Stimulated activated CD4-positive, alpha-beta T cell treated with anti-CD3 and anti-CD28 coated beads, TNF-alpha, amount 100 ng/mL, for 24 hours (primary cell): ENCODE measurements at places on chromosomes 6 and 20.
A peak's percentile ranks its signal among the peaks of the same experiment; 100 is the strongest.

GRCh38 chr20:23118144-23118543 is 32.0 kb upstream of the CD93 start:
- DNase-seq, result no peak

- DNase-seq, result no peak
These were observed 200.0 kb downstream of the KHDRBS2 start for GRCh38 chr6:62086047-62086446.

GRCh38 chr20:14687313-14687712 is 349.9 kb upstream of the FLRT3 start:
- DNase-seq, result no peak

- DNase-seq, result no peak
These were observed 118.5 kb downstream of the GFRAL start for GRCh38 chr6:55445648-55446204.

- no peak for DNase-seq
These were observed 613.1 kb downstream of the PKHD1 start for GRCh38 chr6:51474022-51474975.

GRCh38 chr6:63636518-63637021 is 968 bp downstream of the PHF3 start:
- peak; percentile 35 for DNase-seq

GRCh38 chr6:126064257-126064747 is 78.0 kb downstream of the TRMT11 start:
- no peak for DNase-seq

- DNase-seq, result no peak
These were observed 146.1 kb upstream of the C6orf118 start for GRCh38 chr6:165455488-165455887.

DNA sequence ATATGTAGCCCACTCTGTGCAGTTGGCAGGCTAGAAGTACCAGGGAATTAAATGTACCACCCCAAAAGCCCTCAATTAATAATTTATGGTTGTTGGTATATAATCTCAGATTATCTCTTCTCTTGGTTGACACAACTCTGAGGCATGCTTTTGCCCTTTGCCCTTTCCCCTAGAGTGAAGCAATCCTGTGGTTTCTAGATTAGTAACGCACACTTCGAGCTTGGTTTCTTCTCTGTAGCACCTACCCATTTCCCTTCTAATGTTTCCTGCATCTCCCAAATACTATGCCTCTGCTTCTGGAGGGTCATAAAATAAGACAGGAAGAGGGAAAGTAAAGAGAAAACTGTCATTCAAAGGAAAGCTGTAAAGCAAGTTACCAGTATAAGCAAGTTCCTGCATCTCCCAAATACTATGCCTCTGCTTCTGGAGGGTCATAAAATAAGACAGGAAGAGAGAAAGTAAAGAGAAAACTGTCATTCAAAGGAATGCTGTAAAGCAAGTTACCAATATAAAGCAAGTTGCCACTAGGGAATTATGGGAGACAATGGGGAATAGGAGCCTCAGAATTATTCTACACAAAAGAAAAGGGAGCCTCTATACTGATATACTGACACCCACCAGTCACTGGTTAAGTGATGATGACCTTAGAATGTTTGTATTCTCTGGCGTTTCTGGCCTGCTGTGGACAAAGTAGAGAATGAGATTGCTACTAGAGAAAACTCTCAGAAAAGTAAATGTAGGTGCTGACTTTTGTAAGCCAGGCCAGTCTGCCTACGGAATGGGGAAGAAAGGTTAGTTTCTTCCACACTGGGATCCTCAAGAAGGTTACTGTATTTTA is 862.6 kb upstream of the MAN1A1 start:
- DNase-seq, result no peak

- DNase-seq, result no peak
These were observed 317.8 kb downstream of the MMUT start for GRCh38 chr6:49145280-49145679.

DNA sequence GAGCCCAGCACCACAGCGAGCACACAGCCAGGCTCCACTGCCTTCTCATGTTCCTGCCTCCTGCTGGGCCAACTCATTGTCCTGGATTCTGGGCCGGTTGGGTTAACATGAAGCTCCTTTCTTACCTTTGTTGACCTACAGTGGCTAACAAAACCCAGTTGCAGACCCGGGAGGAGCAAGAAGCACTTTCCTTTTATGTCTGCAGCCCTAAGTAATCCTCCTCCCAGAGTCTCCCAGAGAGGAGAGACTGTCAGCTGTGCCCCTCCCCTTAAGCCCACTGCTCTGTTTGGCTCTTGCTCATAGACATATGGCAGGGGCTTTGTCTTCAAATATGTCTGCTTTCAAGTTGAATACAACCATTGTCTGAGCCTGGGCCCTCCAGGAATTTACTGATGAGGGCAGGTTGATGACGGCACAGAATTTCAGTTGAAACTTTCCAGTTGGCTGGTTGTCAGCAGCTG is 55.2 kb downstream of the PSMB1 start:
- DNase-seq, result no peak

DNA sequence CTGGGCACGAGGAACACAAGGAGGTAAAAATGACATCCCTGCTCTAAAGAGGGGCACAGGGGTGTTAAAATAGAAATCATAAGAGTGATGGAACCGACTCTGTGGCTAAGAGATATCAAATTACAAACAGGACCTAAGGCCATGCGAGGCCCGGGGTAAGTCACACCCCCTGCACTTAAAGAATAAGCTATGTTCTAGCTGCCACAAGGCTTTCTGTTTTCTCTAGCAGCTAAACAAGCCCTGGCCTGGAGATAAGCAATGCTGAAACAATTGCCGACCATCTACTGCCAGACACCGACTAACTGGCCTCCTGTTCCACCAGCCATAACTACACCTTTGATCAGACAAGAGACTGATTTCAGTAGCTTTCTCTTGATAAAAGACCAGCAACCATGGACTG is 32.4 kb downstream of the MDGA1 start:
- DNase-seq, result no peak

DNA sequence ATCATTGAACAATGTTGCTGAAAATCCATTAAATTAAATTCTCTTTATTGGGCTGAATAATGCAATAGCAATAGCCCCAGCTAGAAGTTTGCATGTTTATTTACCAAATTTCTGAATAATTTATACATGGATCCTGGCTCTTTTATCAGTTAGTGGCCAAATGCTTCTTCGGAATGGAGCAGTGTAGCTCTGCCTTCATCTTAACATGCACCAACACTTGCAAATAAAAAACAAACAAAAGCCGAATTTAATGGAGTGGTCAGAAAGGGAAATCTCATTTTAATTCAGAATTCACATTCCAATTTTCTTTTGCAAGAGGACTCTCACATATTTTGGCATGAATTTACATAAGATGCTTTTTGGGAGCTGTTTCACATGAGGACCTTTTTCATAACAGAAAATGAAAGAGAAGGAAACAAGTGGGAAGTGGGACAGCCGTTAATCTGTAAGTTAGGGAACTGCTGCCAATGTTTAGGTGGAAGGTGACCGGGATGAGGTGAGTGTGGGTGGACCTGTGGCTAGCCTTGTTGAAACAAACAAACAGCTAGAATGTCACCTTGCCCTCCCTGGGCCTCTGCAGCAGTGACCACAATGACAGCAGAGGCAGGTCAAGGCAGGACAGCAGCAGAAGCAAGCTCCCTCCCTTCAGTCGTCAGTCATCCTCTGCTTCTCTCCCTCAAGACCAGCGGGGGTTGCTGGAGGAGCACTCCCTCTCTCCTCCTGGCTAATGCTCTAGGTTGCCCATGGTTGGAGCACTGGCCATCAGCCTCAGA is 73.2 kb downstream of the INSM1 start:
- no peak for DNase-seq

- DNase-seq, result no peak
These were observed 4.6 kb upstream of the OSBPL2 start for GRCh38 chr20:62233684-62234083.

DNA sequence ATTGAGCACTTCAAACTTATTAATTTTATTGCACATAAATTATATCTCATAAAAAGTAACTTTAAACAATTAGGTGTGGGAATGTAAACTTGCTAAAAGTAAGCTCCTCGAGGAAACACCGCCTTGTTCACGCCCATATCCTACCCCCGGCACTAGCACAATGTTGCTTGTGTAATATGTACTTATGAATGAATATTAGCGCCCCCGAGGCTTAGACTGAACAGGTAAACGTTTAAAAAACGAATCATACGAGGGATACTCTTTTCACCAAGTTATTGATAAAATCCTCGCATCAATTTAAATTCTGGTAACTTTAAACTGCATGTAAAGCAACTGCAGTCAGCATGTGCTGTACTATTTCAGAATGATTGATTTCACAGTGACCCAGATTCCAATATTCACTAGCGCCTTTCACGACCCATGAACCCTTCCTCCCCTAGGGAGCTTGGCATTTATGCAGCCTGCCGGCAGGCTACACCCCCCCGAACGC is 637 bp downstream of the TFB1M start:
- no peak for DNase-seq

GRCh38 chr20:9214685-9215084 is 145.8 kb downstream of the PLCB4 start:
- DNase-seq, result no peak

DNA sequence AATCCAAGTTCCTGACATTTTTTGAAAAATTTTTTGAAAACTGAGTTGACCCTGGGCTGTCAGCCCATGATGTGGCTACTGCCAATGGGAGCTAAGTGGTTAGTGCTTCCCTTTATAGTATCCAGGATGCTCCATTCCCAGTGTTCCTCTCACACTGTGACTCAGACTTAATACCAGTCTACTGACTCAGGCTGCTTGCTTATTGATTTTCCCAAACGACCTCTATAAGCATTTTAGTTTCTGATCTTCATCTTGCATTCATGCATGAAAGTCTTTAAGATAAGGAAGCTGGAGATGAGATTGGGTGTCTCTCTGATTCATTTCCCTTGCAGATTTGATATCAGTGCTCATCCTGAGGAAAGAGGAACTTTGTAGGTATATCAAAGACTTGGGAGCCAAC is 560.0 kb downstream of the TBC1D32 start:
- no peak for DNase-seq

DNA sequence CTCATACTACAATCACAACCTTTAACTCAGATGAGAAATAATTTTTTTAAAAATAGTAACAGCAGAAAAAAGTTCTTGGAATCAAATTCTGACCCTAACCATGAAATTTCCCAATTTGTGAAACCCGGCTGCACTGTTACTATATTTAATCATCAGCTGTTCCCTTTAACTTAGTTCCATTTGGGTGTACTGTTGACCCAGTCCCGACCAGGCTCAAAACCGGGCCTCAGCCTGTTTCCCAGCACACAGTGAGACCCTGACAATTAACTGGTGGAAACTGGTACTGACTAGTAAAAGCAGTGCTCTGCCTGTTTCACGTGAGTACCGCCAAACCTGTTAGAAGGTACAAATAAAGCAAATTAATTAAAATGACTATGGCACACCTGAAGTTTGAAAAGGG is 7.0 kb downstream of the CTCFL start:
- DNase-seq, result no peak

GRCh38 chr6:63509652-63510352 is 62.5 kb upstream of the LOC128125822 start:
- no peak for DNase-seq

GRCh38 chr6:20313051-20313450 is 88.6 kb upstream of the E2F3 start:
- DNase-seq, result no peak

GRCh38 chr6:203661-204060 is 88.6 kb upstream of the DUSP22 start:
- DNase-seq, result no peak

DNA sequence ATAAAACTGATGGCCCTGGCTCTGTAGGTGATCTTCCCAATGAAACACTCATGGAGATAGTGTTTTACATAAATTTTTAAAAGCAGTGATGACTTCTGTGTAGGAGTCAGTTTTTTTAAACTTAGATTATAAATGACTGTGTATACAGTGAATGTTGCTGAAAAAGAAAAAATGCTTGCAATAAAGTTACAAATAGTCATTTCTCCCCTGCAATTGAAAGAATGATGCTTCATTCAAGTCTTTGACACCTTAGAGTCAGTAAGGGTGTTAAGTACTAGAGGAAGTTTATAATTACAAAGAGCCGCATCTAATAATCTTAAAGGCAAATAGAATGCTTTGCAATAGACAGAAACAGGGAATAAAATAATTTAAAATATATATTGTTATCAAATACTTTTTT is 27.6 kb downstream of the ZNF292 start:
- no peak for DNase-seq

DNA sequence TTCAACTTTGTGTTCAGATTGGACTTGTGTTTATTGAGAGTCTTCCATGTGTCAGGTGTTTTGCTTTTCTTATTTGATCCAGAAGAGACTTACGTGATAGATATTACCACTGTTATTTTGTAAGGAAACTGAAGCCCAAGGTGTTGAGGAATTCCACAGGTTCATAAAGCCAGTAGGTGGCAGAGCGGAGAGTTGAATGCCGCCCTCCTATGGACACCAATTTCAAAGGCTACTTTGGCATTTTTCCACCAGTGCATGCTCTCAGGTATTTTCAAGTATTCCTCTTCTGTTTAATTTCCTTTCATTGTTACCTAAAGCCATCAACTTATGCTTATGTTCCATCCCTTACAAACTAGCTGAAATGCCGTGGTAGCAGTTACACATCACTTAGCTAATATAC is 14.0 kb upstream of the COL10A1 start:
- no peak for DNase-seq

DNA sequence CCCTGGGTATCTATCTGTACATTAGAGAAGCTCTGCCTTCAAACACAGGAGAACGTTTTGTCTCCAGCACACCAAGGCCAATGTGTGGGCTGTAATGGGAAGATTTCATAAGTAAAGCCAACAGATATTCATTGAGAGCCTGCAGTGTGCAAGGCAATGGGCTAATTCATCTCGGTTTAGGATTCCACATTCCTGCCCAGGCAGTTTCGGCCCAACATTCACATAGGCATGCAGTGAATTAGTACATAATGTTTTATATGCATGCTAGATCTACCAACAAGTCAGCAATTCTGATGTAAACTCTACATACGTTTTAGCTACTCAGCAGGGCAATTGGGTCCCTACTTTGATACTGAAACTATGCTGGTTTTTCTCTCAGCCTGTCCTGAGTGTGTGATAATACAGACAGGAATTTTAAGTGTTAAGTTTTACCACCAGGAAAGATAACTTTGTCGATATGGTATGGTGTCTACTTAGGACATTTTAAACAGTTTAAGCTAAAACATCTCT is 46.9 kb upstream of the NAA20 start:
- DNase-seq, result no peak

DNA sequence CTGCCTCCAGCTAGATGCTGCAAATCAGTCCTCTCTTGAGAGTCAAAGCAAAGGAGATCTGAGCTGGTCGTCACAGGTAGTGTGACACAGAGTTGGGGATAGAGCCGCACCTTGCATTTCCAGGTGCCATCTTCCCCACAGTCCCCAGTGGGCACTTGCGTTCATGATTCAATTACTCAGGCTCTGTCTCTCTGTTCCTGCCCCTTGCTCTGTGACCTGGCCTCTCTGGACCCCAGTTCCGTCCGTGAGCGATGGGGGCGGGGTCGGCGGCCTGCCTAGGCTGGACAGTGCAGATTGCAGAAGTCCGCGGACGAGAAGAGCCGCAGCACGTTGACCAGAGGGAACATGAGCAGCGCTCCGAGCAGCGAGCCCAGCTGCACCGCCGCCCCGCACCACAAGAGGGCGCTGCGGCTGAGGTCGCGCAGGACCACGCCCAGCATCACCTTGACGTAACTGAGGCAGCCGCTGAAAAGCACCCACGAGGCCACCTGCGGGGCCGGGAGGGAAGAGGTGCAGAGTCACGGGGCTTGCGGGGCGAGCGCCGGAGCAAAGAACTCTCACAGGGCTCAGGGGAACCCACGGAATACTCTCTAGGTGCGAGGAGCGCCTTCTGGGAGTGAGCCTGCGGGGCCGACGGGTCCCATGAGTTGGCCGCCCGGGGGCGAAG is 7.4 kb downstream of the SLC52A3 start:
- DNase-seq, result no peak
